Epithelial cell of umbilical artery (primary cell): ENCODE measurements at places on chromosomes 2 and 18. TPM values are rescaled to one million over a fixed set of nuclear protein-coding genes. Genes with fewer than 3 reads are reported as not detected.

Gene TRIM54
- under 0.01 TPM in 1 of 2 replicates, not detected in the other for total RNA-seq

Gene MTCL1
- total RNA-seq = 9.7 and 25.2 TPM in 2 replicates

Gene DHRS9
- total RNA-seq = 0.65 and 4.0 TPM in 2 replicates

Gene RESP18
- not detected in 2 replicates for total RNA-seq

Gene TUBB6
- 751 and 1,281 TPM in 2 replicates for total RNA-seq

Gene PRSS56
- not detected in 2 replicates for total RNA-seq

Gene CFAP65
- total RNA-seq = not detected in 2 replicates
